ENCODE measurements at places on chromosomes 6 and 20. TPM values are rescaled to one million over a fixed set of nuclear protein-coding genes. Genes with fewer than 3 reads are reported as not detected.

Gene PPDPF
- 254 TPM for polyA plus RNA-seq

Gene SMLR1
- polyA plus RNA-seq: 0.10 TPM

Gene POM121L2
- not detected for polyA plus RNA-seq

Gene BMP6
- 0.82 TPM for polyA plus RNA-seq

- peak; percentile 28 for DNase-seq
These were observed 84.0 kb downstream of the RCAN2 start for GRCh38 chr6:46407246-46407645.

DNA sequence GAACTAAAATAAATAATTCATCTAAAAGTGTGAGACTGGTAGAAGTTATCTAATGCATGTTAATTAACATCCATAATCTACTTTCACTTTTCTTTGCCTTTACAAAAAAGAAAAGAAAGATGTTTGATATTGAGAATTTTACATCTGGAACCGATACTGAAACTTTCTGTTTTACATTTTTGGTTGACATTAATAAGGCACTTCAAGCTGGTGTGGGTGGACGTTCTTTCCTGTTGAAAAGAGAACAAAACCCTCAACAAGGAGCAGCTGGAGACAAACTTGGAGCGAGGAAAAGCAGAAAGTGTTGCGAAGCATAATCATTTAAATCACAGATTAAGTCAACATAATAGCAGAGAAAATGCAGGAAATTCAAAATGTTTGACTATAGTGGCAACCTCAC lies 575.2 kb upstream of the ADGRB3 start:
- DNase-seq: no peak

GRCh38 chr6:15709651-15710269 lies 46.9 kb upstream of the DTNBP1 start:
- DNase-seq: no peak

GRCh38 chr6:146550911-146551310 lies 7.3 kb downstream of the RAB32 start:
- no peak for DNase-seq

DNA sequence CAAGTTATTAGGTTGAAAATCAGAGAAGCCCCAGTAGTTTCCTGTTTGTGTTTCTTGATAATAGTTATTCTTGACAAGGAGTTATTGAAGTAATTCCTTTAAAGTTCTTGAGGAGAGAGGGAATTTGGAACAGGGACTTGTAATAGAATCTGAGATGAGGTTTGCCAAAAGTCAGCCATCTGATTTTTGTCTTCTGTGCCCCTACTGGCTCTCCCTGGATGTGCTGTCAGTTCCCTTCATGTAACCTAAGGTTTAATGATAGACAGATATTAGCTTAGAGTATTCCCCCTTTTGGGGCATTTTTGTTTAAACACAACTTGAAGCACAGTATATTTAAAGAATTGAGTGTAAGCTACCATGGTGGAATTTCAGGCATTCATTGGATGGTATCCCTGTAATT lies 71.4 kb downstream of the CARMIL1 start:
- DNase-seq: no peak

DNA sequence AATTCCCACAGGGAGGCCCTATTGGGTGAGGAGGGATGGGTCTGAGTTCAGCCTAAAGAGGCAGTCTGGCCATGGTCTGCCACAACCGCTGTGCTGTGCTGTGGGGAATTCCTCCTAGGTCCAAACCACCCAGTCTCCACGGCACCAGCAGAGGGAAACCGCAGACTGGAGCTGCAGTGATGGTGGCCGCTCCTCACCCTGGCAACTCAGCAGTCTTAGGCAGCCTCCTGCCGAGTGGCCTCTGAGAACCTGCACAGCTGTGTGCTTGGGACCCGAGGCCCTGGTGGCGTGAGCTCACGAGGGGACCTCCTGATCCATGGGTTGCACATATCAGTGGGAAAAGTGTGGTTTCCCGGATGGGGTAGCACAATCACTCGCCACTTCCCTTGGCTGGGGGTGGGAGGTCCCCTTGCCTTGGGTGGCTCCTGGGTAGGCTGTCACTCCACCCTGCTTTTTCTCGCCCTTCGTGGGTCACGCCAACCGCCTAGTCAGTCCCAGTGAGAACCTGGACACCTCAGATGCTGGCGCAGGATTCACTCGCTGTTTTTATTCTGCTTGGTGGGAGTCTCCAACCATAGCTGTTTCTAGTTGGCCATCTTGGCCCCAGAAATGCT lies 242.2 kb downstream of the CDH26 start:
- DNase-seq: no peak

DNA sequence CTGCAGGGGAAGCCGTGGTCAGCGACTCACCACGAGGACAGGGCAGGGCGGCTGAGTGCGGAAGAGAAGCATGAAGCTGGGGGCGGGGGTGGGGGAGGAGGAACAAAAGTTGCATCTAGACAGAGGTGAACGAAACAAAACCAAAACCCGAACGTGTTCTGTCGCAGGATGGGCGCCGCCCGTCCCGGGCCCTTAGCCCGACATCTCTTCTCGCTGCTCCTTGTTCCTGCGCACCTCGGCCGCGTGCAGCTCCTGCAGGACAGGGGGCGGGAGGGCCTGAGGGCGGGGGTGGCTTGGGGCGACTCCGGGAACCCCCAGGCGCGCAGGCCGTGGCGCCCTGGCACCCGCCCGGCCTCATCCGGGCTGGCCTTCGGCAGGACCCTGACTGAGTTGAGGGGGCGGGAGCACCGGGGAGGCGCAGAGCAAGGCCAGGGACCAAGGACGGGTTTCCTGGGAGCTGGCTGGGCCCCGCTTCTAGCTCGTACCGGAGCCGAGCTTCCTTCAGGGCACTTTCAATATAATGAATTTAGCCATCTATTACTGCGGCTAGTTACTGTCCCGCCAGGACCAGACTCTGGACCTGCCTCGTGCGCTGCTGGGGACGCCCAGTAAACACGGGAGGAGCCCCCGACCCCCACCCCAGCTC lies 12.0 kb downstream of the STMN3 start:
- no peak for DNase-seq

DNA sequence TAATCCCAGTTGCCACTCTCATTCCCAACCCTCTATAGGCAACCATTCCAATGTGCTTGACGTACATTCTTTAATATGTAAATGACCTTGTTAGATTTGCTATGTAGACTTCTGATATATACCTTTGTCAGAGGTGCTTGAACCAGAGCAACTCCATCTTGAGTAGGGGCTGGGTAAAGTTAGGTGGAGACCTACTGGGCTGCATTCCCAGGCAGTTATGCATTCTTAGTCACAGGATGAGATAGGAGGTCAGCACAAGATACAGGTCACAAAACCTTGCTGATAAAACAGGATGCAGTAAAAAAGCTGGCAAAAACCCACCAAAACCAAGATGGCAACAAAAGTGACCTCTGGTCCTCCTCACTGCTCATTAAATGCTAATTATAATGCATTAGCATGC lies 8.3 kb upstream of the HM13 start:
- DNase-seq: no peak

Measured in forelimb muscle (tissue), 1 donor.